ENCODE measurements at places on chromosomes 11 and 22.

- no peak for DNase-seq
Measured at GRCh38 chr11:93444617-93445073, 98.5 kb downstream of the SMCO4 start.

DNA sequence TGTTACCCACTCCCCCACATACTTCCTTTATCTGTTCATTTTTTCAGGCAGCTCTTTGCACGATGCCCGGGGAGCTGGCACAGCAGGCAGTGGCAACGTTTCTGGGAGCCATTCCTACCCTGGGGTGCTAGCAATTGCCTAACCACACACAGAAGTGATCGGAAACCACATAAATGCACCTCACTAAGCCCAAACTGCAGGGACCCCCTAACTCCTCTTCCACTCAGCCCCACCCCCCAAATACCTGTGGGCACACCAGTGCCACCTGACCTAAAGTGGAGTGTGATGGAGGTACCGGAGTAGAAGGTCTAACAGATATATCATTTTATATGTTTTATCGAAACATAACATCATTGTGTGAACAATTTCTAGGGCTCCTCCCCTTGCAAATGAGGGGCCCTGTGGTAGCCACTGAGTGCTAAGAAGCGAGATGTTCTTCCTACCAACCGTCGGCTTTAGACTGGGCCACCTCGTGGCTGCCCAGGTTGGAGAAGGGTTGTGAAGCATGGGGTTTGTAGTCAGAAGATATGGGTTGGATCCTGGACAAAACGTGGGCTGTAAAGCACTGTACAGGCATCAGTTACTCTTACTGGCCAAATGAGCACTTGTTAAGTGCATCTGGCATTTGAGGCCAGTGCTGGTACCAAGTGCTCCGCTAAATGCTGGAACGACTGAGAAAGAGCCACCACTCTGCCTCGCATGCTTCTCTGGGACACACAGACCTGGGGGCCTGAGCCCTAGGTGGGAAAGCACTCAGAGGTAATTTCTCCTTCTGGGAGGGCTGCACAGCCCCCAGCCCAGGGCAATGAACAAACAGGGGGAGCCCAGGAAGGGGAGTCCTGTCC is 2.8 kb downstream of the MRGPRD start:
- no peak for DNase-seq

DNA sequence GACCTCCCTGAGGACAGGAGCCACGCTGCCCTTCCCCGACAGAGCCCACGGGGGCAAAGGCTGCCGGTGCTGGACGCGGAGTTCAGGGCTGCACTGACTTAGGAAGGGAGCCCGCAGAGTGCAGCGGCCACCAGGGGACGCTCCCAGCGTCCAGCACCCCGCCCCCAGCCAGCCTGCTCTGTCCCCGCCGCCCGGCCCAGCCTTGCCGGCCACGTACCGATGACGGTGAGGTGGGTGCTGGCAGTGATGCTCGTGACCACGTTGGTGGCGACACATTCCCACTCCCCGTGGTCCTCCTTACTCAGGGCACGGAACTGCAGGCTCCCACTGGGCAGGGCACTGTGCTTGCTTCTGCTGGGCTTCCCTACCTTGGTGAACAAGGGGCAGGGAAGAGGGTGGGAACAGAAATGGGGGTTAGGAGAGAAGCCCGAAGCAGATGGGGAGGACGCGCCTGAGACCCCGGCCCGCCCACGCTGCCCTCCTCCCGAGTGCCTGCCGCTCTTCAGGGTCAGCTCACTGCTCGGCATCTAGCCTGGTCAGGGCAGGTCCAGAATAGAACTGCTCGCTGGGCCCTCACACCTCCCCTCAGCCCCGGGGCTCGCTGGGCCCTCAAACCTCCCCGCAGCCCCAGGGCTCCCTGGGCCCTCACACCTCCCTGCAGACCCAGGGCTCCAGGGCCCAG is 25.9 kb downstream of the IGSF9B start:
- DNase-seq: no peak

DNA sequence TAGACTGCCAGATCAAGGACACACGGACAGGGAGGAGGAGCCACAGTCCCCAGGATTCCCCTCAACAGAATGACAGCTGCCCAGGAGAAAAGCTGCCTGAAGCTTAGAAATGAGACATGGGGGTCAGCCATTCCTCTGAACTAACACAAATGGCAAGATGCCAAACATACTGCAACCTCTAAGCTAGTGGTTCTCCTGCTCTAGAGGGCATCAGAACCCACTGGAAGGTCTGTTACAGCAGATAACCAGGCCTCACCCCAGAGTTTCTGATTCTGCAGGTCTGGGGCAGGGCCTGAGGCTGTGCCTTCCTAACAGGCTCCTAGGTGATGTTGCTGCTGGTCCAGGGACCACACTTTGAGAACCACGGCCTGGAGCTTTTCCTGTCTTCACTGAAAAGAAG is 28.6 kb upstream of the BID start:
- no peak for DNase-seq

DNA sequence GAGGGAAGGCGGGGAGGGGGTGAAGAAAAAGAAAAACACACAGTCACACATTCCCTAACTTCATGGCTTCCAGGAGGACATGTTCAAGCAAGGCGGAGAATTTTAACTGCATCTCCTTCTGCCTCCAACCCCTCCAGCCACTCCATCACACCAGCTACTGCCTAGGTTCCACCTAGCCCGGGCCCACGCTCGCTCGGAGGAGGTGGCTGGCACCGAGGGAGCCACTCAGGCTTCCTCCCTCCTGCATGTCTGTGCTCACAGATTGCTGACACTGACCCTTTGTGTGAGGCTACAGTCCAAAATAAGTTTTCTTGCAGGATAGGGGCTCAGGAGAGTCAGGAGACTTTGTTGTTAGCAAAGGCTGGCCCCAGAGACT is 9.4 kb upstream of the OPCML start:
- no peak for DNase-seq

DNA sequence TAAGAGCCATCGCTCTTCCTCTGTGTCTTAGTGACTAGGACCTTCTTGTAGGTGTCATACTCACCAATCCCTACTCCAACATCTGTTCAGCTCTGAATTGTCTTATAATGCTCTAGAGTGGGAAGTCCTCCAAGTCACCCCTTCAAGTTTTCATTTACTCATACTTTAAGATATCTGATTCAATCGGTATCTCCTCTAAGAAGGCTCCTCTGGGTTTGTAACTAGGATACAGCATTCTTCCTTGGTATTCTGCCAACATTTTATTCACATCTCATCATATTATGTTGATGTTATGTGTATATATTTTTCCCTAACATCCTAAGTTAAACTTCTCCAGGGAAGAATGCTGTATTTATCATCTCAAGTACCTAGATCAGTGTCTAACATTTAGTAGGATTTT is 662.1 kb downstream of the NTM start:
- DNase-seq: no peak

DNA sequence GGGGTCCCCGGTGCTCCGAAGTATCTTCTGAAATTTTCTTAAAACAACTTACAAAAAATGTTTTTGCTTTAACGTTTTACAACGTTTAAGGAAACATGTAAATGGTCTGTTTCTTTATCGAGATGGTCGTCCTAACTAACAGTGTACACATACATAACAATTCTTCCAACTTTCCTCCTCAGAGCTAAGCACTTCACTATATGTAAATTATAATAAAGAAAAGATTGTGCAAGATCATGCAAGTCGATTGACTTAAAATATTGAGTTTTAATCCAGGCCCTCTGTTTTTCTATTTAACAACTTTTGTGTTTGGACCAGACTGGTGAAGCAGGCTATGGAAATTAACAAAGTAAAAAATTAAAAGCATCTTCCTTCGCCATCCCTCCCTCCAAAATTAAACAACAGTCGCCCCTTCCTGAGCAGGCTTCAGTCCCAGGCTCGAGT is 4.9 kb downstream of the ALX4 start:
- no peak for DNase-seq
